Caudate nucleus (tissue), 63 donors: ENCODE measurements at places on chromosomes 4 and X.

DNA sequence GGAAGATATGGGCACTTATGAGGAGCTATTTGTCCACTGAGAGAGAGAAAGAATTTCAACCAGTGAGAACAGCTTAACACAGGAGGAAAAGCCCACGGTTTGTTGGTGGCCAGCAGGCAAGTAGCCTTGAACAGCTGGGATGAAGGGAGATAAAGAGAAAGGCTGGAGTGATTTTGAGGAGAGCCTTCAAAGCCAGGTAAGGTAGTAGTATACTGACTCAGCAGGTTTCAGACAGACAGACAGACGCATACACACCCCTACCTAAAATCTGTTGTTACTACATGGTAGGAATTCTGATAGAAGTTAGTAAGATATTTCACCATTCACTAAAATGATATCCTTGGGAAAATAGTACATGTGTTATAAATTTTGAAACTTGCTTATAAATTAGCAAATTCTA lies 60.5 kb downstream of the SEC24D start:
- DNase-seq = no peak

- DNase-seq = no peak
Measured at GRCh38 chr4:77821775-77822174, 2.6 kb upstream of the CNOT6L start.

DNA sequence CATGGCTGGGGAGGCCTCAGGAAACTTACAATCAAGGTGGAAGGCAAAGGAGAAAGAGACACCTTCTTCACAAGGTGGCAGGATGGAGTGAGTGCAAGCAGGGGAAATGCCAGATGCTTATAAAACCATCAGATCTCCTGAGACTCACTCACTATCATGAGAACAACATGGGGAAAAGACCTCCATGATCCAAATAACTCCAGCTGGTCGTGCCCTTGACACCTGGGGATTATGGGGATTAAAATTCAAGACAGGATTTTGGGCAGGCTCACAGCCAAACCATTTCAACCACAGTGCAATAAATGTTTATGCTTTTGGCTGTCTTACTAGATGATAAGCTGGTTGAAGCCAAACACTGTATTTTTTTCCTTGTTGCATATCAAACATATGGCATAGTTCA lies 1112.4 kb downstream of the STIM2 start:
- DNase-seq = no peak

- no peak for DNase-seq
Measured at GRCh38 chr4:99749445-99750391, 66.9 kb upstream of the DAPP1 start.

- DNase-seq = no peak
Measured at GRCh38 chr4:98586291-98586961, 72.0 kb downstream of the TSPAN5 start.

DNA sequence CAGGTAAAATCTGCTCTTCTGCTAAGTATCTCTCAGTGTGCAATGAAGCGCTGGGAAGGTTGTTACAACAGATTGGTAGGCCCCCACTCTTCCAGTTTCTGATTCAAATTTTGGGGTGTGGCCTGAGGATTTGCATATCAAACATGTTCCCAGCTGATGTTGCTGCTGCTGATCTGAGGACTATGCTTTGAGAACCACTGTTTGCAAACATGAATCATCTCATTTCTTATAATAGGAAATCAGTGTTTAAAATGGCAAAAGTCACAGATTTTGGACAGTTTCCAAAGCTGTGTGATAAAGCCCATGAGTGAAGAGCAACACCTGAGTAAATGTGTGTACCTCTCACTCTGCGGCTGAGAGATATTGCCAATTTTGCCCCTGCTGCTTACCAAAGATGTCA lies 36.2 kb upstream of the NDNF start:
- no peak for DNase-seq

- no peak for DNase-seq
Measured at GRCh38 chr4:126719852-126720251, 912.9 kb upstream of the INTU start.

DNA sequence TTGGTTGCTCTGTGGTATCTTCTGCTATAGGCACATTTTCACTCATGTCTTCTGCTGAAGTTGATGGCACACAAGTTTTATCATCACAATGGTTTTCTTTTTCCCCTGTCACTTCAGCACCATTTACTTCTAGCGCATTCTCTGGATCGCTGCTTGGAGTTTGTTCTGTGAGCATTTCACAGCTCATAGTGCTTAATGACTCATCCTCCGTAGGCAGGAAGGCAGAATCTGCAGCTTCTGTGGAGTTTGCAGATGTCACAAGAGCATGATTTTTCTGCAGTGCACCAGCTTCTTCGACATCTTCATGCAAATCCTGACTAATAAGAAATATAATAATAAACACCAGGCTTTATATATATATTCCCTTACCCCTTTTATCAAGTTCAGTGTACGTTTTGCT lies 83.6 kb downstream of the CHM start:
- peak; percentile 4 for DNase-seq

DNA sequence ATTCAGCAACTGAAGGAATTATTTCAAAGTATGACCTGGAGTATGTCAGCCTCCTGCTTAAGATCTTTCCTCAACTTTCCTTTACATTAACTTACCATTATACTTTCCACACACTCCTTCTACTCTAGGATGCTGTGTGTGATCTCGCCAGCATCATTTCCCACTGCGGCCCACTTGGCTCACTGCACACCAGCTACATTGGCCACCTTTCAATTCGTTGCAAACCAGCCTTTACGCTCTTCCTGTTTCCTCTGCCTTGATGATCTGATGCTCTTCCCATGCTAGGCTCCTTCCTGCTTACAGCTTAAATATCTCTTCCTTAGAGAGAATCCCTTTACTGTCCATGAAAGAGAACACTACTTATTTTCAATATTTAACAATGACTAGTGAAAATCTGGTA lies 95.1 kb downstream of the GPM6A start:
- no peak for DNase-seq

DNA sequence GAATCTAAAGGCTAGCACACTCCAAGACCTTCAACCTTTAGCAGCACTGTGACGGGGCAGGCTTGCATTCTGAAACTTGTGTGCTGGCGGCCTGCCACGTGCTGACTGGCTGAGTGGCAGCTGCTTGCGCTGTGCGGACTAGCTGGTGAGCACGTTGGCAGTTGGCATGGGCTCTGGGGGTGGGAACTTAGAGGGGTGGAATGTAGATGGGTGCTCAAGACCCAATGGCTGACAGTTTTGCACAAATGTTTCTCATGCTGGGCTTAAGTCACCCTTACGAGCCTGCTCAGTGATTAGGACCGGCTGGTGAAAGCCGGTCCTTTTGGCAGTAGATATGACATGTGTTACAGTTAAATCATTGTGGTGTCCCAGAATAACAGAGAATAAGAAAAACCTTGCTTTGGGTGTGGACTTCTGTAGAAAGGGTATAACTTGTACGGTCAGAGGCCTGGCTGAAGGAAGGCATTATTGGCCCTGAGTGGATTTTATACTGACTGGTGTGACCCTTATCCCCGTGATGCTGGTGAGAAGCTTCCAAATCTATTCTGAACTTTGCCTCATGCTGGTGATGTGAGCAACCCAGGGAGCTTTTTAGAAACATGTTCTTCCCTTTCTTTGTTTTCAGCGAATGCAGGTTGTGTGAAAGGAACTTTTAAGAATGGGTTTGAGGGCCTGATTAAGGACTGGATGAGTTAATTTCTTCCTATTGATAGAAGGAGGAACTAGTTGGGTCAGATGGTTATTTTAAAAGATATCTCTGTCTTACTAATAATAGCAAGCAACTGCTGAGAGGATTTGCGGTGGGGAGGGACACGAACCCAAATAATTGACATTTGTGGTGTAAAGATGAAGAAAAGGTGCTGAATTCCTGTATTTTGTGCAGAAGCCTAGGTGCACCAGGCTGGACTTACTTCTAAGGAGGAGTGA lies 107.4 kb upstream of the SLC4A4 start:
- peak; percentile 58 for DNase-seq

DNA sequence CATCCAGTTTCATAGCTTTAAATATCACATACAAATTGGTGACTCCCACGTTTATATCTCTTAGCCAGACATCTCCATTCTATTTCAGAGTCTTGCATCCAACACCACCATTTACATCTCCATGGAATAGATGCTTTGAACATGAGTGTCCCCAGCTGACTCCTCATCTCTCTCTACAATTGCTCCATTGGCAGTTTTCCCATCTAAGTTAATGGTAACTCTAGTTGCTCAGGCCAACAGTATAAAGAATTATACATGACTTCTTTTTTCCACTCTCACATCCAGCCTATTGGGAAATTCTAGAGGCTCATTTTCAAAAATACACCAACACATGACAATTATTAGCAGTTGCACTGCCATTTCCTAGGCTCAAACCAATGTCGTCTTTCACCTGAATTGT lies 388.2 kb downstream of the STIM2 start:
- no peak for DNase-seq

- DNase-seq = no peak
Measured at GRCh38 chr4:26522478-26522877, 32.2 kb upstream of the CCKAR start.
